ENCODE measurements at places on chromosomes 5 and 9. TPM values are rescaled to one million over a fixed set of nuclear protein-coding genes. Genes with fewer than 3 reads are reported as not detected.

The LAMC3 gene
- total RNA-seq: 0.22 TPM

The LCN6 gene
- total RNA-seq: 22.2 TPM

The ZNG1F gene
- total RNA-seq: 4.2 TPM

The C9 gene
- total RNA-seq: not detected

The PRDM9 gene
- total RNA-seq: not detected

The RANBP17 gene
- 2.7 TPM for total RNA-seq

The CLIC3 gene
- total RNA-seq: 1.1 TPM
